Astrocyte of the cerebellum (primary cell): ENCODE measurements at places on chromosomes 2 and 18.

DNA sequence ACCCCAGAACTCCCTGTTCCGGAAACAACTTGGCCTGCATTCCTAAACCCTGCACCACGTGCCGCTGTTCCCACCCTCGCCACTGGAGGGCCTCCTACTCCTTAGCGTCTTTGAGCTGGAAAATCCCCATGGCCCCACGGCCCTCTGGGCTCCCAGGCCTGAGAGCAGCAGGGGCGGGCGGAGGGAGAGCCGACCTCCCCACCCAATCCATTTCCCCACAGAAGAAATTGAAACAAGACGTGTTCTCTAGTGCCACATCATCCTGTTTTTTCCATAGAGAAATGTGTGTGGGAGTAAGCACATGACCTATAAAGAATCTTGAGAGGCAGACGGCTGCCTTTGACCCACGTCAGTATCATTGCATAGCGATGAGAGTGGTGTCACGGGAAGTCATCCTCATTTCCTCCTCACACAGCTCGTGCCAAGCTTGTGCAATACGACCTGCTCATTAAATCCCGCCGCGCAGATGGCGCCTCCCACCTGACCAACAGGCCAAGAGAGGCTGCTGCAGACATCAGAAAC lies 79.2 kb downstream of the LAMA1 start:
- DNase-seq: peak; percentile 6

DNA sequence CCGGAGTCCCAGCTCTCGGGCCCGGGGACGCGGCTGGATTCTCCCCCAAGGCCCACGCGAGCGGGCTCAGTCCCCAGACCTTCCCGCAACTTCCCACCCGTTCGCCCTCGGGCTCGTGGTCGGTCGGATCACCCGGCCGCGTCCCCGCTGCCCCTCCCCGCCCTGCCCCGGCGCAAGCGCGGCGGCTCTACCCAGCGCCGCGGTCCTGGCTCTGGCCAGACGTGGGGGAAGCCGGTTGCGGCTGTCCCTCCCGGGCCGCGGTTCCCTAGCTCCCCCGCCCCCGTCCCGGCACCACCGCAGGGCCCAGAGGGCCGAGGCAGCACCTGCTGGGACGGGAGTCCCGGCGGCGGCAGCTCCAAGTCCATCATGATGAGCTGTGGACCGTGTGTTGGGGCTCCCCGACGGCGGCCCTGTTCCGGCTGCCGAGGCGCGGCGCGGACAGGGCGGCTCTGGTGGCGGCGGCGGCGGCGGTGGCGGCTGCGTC lies 276 bp downstream of the NFE2L2 start:
- DNase-seq: no peak

GRCh38 chr2:96874198-96874831 lies 4.4 kb upstream of the SEMA4C start:
- DNase-seq: no peak

- no peak for DNase-seq
Observed at GRCh38 chr2:132676999-132677398, 7.0 kb upstream of the LYPD1 start.

DNA sequence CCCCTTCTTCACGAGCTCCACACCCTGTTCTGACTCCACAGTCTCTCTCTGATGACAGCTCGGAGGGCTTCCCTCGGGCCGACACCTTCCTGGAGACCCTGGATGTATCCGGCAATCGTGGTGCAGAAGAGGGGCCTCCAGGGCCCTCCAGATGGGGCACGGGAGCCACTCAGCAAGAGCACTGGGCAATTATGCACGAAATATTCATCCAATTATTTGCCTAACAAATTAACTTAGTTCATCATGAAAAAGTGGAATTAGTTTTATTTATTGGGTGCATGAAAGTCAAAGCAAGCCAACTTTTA lies 277.3 kb upstream of the HDAC4 start:
- DNase-seq: no peak

DNA sequence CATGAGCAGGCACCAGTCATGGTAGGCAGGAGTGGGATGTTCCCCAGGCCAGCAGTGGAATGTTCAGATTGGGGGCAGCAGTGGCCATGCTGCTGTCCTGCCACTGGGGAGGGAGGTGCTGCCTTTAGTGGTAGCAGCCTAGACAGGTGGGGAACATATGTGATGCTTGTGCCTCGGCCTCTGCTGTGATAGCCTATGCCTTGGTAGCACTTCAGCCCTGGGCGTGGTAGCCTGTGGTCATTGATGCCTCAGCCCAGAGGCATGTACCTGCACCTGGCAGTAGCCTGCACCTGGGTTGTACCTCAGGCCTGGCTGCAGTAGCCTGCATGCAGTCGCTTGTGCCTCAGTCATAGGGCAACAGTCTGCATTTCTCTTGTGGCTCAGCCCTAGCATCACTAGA lies 7.1 kb downstream of the RFTN2 start:
- no peak for DNase-seq
